ENCODE measurements at places on chromosomes 16 and 17.

DNA sequence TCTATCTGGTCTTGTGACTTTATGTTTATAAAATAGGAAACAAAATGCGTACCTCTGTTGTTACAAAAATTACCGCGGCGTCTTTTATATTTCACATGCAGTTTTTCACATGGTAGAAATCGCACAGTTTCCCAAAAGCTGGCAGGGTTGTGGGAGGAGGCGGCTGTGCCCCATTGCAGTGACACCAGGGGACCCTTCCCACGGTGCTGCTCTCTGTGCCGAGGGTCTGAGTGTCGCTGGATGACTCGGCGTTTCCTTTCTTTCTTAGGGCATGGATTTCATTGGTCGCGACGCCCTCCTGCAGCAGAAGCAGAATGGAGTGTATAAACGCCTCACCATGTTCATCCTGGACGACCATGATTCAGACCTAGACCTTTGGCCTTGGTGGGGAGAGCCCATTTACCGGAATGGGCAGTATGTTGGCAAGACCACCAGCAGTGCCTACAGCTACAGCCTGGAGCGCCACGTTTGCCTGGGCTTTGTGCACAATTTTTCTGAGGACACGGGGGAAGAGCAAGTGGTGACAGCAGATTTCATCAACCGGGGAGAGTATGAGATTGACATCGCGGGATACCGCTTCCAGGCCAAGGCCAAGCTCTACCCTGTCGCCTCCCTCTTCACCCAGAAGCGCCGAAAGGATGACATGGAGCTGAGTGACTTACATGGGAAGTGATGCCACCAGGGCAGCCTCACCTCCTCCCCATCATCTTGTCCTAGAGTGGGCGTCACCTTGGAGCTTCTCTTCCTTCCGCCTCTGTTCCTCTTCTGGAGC is 17.2 kb upstream of the CLEC18C start:
- peak; percentile 18 for DNase-seq

- peak; percentile 62 for DNase-seq
Observed at GRCh38 chr17:76271669-76272540, 6.8 kb downstream of the UBALD2 start.

DNA sequence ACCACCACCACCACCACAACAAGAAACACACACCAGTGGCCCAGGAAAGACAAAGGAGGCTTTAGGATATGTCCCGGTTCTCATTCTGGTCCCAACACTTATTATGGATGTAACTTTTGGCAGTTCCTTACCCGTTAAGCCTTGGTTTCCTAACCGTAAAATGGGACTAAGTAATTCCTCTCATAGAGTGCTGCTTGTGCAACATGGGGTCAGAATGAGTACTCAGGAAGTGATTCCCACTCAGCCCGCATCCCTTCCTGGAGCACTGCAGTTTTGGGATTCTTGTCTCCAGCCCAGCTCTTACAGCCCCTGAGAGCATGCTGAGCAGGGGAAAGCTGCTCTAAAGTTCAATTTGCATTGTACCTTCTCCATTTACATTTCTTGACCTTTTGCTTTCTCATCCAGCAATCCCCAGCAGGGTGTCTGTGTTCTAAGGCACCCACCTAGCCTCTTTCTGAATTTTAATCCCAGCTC is 262.6 kb downstream of the PRKCA start:
- DNase-seq: no peak

- no peak for DNase-seq
Observed at GRCh38 chr17:830950-831349, 48.8 kb downstream of the MRM3 start.

GRCh38 chr17:74160656-74161502 is 42.6 kb upstream of the RPL38 start:
- no peak for DNase-seq

GRCh38 chr17:67139784-67140665 is 95.7 kb downstream of the CACNG1 start:
- no peak for DNase-seq

DNA sequence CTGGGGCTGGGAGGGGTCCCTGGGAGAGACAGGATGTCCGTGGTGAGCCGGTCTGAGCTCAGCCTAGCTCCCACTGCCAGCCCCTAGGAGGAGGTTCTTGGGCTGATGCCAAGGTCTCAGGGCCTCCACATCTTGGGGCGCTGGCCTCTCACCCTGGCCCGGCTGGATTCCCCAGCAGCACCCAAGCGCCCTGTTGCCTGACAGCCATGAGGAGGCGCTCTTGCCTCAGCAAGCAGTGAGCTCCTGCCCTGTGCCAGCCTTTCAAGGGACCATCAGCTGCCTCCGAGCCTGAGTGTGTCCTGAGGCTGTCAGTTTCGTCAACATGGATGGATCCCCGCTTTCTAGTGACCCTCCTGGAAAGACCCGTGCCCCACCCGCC is 234.9 kb upstream of the CIBAR2 start:
- DNase-seq: no peak

DNA sequence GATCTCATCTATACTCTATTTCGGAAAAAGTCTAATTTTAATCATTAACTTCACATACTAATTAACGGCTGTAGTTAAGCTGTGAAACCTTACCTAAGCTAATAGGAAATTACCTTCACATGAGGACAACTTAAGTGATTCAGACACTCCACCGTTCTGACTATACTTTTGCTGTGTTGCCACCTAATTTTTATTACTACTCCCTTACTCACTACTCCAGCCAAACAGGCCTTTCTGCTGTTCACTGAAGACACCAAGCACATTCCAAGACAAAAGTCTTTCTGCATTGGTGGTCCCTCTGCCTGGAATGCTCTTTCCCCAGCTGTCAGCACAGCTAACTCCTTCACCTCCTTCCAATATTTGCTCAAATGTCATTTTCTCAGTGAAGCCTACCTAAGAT is 1.3 kb downstream of the CMTR2 start:
- no peak for DNase-seq

GRCh38 chr16:48608871-48609651 is 919 bp downstream of the N4BP1 start:
- peak; percentile 33 for DNase-seq

DNA sequence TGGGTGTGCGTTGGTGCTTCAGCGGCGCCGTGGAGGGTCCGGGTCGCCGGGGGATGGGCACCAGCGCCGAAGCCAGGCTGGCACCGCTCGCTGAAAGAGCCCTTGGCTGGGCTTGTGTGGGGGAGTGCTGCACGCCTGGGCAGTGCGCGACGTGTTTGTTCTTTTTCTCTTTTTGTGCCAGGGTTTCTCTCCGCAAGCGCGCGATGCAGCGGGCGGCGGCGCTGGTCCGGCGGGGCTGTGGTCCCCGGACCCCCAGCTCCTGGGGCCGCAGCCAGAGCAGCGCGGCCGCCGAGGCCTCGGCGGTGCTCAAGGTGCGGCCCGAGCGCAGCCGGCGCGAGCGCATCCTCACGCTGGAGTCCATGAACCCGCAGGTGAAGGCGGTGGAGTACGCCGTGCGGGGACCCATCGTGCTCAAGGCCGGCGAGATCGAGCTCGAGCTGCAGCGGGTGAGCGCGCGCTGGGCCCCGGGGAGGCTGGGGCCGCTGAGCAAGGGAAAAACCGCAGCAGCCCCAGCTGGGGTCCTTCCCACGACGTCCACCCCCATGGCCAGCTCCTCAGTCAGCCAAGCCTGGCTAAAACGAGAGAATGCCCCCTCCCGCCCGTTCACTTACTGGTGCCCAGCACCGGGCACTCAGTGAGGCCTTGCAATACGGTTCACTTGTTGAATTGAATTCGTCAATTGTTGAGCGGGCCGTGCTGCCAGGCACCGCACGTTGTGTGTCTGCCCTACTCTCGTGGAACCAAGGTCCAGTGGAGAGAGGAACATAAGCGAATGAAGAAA is 541 bp downstream of the GPT2 start:
- DNase-seq: peak; percentile 23

Measured in activated T-cell treated with anti-CD3 and anti-CD28 coated beads, Interleukin-2, amount 50 U/mL, for 1 hour (primary cell).